Stimulated activated CD4-positive, alpha-beta T cell treated with anti-CD3 and anti-CD28 coated beads, TNF-alpha, amount 100 ng/mL, for 1 hour (primary cell): ENCODE measurements at places on chromosomes 6 and 20.

DNA sequence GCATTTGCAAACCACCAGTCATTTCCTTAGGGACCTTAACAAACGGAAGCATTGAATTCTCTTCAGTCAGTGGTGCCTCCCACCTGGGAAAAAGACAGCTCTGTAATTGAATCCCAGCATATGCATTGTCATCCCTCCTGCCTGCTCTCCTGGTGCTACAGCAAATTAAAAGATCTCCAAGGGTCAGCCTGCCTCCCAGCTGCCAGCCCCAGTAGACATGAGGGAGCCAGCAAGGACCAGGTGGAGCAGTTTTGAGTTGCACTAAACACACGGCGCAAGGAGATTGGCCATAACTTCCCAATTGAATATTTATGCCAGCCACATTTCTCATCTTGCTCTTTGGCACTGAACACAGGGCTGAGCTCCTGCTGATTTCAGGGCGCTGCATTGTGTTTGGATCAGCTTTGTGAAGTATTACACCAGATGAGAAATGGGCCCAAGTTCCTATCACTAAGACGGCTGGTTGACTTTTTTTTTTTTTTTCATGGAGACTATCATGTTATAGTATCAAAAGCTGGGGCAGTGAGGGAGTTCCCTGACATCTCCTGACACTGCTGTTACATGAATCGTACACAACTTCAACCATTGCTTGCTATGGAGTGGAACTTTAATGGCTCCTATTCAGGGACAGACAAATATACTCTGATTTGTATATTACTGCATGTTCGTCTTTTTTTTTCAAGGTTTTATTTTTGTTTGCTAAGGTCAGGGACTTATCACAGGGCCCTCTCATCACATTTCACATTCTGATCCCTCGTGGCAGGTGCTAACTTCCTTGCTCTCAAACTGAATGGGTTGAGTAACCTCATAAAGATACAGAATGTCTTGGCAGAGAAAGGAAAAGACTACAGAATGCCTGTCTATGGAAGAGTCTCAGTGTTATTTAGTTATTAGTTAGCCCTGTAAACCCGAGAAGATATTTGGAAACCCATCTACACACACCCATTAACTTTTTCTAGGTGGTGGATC, 191.1 kb downstream of the EYA4 start:
- no peak for DNase-seq

GRCh38 chr20:58985656-58986055, 4.6 kb downstream of the NELFCD start:
- DNase-seq = no peak

DNA sequence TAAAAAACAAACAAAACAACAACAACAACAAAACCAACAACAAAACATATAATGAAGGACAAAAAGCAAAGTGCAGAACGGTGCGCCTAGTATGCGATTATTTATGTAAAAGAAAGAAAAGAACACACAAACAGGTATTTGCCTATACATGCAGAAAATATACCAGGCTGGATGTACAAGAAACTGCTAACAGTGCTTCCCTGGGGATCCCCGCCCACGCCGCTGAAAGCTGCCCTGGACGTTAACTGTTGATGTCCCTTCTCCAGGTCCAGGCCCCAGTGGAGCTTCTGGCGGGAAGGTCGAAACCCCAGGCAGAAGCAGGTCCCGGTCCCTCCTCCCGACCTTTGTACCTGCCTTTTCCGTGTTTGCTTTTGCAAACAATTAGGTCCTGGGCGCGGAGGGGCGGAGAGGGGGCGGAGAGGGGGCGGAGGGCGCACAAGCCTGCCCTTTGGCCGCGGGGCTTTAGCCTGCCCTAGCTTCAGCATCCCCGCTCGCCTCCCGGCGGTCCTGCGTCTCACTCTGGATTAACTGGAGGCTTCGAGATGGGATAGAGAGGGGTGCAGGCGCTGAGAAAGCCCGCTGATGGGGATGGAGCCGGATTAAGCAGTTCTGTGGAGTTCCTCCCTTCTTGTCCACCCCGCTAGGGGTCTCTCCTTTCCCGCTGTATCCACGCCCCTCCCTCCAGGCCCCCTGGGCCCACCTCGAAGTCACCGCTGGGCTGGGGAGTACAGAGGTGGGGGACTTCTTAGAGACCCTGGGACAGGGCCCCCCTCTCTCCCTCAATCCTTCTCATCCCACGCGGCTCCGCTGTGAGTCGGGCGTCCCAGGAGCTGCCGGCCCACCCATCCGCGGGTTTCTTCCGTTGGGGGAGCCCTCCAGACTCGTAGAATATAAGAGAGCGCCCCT, 8.2 kb upstream of the AHCY start:
- no peak for DNase-seq

DNA sequence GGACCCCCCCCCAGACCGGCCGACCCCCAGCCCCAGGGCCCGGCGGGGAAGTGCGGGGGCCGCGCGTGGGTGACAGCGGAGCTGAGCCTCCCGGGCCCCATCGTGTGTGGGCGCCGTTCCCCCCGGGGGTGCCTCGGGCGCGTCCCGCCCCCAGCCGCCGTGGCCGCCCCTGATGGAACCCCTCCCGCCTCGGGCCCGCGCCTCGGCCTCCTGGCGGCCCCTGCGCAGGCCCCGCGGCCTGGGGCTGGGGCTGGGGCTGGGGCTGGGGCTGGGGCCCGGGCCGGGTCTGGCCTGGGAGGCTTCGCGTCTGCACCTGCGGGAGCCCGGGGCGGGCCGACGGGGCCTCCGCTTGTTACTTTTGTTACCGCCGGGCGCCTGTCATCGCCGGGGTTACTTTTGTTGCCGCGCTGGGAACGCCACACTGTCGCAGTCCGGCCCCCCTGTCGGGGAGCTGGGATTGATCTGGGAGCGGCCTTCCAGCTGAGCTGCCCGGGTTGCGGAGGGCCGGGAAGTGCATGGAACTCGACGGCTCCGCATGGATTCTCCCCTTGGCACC, 598 bp downstream of the OGFR start:
- DNase-seq = no peak

GRCh38 chr6:142542704-142543233, 241.0 kb downstream of the ADGRG6 start:
- no peak for DNase-seq

- DNase-seq = no peak
Observed at GRCh38 chr6:300494-301198, 8.4 kb downstream of the DUSP22 start.
